Esophagus muscularis mucosa (tissue), 4 donors: ENCODE measurements at places on chromosomes 6 and 20.
A peak's percentile ranks its signal among the peaks of the same experiment; 100 is the strongest.

DNA sequence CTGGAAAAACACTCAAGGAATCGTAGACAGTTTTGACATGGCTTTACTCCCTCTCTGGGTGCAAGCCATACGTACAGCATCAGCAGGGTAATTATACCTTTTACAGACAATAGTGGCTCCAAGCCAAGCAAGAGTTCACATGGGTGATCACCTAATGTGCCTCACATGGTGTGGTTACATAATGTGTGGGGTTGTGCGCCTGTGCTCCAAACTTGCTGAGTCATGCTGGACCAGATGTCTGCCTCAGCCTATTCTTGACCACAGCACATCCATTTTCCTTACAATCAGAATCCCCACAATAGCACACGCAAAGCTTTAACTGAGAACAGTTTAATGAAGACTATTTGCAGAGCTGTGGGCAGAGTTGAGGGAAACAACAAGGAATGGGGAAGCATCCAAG is 74.5 kb downstream of the ALDH8A1 start:
- no peak for DNase-seq

GRCh38 chr6:26383624-26384417 is 913 bp downstream of the BTN2A2 start:
- DNase-seq, result no peak

GRCh38 chr6:25334793-25335192 is 55.6 kb downstream of the CARMIL1 start:
- no peak for DNase-seq

- no peak for DNase-seq
Observed at GRCh38 chr6:122389704-122390372, 9.6 kb upstream of the HSF2 start.

GRCh38 chr6:28769626-28770402 is 154.0 kb downstream of the TRIM27 start:
- DNase-seq, result peak; percentile 66
